NCI-H1436 (cell line): ENCODE measurements at places on chromosomes 3 and 15.

GRCh38 chr15:80694611-80695098 is 455 bp upstream of the ABHD17C start:
- DNase-seq: no peak

DNA sequence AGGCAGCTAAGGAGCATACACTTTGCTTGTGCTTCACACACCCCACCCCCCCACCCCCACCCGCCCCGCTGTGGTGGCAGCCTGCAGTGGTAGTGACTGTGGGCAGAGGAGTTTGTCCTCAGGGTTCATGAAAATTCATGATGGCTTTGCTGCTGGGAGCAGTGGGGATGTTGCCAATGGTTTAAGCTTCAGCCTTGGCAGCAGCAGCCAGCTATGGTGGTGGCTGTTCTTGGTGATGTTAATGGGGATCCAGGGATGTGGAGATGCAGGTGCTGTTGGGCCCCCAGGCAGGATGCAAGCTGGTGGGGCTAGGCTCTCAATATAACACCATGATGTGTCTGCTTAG is 55.8 kb downstream of the TNFAIP8L3 start:
- DNase-seq: no peak

- DNase-seq: no peak
These were observed 42.4 kb upstream of the HERC1 start for GRCh38 chr15:63876085-63876662.

DNA sequence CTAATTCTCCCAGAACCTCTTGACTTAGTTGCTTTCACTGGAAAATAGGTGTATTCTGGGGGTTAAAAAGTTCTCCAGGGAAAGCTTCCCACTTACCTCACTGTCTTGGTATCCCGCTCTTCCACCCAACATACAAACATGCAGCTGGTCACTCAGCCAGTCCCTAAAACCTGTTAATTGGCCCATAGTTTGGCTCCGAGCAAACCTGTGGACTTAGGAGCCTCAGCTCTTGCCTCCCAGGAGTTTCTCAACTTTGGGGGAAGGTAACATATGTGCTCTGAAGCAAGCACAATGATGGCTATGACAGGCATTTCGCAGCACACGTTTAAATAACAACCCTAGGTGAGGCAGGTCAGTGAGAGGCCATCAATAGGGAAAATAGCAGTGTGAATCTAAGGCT is 25.8 kb upstream of the LRRFIP2 start:
- DNase-seq: no peak

GRCh38 chr15:55389264-55389607 is 18.9 kb downstream of the CCPG1 start:
- DNase-seq: no peak

DNA sequence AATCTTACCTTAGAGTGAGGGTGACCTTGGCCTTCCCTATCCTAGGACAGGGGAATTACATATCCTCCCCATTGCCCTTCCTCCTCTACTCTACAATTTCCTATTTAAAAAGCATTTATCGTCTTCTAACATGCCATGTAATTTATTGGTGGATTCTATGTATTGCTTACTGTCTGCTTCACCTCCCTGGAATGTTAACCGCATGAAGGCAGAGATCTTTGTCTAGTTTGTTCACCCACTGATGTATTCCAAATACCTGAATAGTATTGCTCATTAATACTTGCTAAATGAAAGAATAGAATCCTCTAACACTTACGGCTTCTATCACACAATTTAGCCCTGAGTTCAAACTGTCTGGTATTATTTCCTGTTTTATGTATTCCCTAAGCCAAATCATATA is 68.6 kb downstream of the PPARG start:
- DNase-seq: no peak

- DNase-seq: no peak
These were observed 60.9 kb downstream of the ATP2B2 start for GRCh38 chr3:10444511-10444910.

DNA sequence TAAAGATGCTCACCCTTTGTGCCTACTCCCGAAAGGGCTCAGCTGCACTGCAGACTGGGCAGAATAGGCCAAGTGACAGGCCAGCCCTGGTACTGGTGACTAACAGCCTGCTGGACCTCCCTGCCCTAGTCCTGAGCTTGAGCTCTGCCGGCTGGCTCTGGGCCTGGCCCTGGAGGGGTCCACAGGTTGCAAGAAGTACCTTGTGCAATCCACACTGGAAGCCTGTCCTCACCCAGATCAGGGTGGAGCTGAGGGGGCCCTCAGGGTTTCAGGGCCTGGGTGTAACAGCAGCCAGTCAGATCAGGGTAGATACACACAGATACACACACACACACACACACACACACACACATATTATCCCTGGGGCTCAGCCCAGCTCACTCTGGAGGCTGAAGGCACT is 27.3 kb upstream of the PLA2G4D start:
- DNase-seq: no peak

- DNase-seq: no peak
These were observed 114.1 kb upstream of the GALNT15 start for GRCh38 chr3:16060358-16060852.

- DNase-seq: no peak
These were observed 68.0 kb downstream of the TFG start for GRCh38 chr3:100777271-100777670.

- no peak for DNase-seq
These were observed 39.8 kb downstream of the LRRC49 start for GRCh38 chr15:70932397-70932796.

DNA sequence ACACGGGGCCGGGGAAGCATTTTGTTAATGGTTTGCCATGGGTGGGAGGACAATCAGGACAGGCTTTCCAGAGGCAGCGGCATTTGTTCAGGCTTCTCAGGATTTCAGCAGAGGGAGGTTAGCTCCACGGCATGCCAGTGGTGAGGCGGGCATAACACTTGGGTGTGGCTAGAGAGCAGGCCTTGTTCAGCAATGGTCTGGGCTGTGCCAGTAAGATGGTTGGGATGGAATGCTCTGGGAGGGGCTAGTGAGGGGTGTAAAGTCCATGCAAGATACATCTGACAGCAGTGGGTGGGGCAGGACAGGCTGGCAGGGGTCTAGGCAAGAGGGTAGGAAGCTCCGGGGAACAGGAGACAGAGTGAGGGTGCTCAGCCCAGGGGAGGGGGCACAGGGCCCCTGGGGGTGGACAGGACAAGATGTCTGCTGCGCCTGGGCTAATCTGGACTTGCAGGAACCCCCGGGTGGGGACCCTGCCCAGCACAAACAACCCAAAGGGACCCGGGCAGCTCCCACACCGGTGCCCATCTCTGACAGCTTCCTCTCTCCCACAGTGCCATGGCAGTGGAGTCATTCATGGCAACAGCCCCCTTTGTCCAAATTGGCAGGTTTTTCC is 8.4 kb downstream of the TMEM43 start:
- DNase-seq: no peak

DNA sequence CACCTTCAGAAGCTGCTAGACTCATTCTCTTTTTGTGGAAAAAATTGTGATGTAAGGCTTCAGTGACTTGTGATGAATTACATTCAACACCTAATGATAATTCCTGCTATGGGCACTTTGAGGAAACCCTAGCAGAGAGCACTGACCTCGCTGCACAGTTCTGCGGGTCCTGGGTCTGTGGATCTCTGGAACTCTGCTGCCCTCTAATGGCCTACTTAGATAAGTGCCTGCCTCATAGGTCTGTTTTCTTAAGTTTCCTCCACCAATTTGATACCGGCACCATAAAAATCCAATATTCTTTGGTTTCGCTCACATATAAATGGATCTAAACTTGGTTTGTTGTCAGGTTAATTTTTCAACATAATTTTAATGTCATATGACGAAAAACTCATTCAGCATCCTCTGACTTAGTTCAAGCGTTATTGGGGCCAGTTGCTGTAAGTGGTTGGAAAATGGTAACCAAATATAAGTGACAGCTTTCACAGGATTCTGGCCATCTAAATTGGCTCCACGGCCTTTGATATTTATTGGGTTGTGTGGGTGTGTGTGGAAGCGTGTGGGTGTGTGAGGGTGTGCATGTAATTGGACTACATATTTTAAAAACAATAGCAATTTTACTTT is 10.4 kb downstream of the SLITRK3 start:
- peak; percentile 42 for DNase-seq

- DNase-seq: no peak
These were observed 395.3 kb downstream of the GAP43 start for GRCh38 chr3:116018646-116019045.
